ENCODE measurements at places on chromosomes 3 and 15.

DNA sequence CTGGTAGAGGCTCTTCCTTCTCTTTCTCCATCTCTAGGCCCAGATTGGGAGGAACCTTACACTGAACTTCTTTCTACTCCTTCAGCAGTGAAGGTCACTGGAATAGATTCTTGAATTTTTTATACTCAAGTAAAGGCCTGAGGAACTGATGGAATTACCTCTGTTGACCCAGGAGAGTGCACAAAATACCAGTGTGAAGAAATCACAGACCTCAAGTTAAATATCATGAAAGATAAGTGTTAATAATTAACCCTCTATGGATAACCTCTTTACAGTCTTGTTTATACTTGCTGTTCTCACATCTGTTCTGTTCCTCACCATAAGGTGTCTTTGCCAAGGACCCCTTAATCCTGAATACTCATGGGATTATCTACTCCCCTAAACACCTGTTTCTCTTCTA is 244.4 kb upstream of the STAC start:
- no peak for DNase-seq

DNA sequence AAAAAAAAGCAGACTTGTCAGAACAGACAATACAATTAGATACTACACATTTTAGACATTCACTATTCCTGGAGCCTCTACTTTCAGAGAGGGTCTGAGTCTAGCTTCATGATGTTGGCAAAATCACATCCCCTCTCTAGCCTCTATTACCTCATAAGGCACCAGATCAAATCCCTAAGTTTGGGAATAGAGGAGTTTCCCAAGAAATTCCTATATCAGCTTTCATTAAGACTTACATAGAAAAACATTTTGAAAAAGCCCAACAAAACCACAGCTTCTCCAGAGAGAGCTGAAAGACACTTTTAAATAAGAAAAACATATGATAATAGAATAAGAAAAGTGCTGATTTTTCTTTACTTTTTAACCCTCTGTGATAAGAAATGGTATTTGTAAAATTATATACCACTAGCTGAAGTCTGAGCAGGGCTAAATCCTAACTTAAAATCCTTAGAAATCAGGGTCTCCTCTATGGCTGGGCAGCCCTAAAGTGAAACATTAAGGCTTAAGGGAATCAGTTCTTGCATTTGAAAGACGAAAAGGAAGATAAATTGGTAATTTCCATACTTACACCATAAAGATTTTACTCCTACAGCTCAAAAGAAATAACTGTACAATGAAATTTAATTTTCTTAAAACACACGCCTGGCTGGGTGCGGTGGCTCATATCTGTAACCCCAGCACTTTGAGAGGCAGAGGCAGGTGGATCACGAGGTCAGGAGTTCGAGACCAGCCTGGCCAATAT is 4.3 kb downstream of the TBC1D2B start:
- no peak for DNase-seq

- no peak for DNase-seq
These were observed 252.3 kb upstream of the CHRM5 start for GRCh38 chr15:33716025-33716424.

DNA sequence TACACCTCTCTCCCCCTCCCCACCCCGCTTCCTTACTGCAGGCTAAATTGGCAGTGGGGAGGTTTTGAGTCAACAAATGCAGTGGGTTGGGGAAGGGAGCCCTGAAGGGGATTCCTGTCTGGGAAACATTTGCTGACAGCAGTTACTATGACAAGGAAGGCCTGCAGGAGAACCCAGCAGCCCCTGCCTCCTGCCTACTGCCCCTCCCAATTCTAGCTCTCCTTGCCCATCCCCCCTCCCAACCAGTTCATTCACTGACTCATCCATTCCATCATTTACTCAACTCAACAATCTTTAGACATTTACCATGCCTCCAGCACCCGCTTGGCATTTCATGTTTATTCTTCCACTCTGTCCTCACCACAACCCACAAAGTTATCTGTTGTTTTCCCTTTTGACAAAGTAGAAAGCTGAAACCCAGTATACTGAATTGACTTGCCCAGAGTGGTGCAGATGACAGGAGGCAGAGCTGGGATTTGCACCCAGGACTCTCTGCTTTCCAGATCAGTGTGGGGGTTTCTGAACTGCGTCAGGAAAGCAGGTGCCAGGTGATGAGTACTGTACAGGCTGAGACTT is 75.0 kb downstream of the MAGEF1 start:
- DNase-seq, result peak; percentile 19

DNA sequence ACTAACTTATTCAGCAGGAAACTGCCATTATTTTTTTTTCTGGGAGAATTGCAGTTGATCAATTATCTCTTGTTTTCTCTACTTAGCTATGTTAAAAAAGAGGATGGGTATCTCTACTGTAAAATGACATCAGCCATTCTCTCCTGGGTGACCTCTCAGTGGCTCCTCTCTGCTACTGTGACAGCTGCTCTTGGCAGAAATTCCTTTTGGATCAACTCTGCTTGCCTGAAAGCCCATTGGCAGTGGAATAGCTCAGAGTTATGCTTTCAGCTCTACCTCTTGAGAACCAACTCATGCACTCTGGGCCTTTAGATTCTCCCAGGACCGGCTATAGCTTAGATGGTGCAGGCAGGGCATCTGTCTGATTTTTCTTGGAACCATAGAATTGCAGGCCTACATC is 99.9 kb upstream of the GAP43 start:
- no peak for DNase-seq

DNA sequence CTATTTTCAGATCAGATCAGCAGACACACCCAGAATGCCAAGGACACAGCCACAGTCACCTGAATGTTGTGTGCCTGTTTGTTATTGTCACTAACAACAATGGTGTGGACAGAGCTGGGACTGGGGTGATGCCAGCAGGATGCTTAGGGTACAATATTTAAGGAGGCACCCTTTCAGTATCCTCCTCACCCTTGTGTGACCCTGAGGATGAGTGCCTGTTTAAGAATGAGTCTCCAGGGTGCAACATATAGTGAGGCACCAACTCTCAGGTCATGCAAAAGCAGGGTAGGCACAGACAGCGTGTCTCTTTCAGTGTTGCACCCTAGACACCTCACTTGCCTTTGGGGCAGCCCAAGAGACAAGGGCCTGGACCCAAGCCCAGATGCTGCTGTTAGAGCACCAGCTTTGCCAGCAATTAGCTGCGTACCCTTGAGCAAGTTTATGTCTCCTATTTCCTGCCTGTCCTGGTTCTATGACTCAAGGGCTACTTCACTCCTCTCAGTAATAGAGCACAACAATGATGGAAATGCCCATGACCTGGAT is 122.6 kb downstream of the AQP9 start:
- no peak for DNase-seq

GRCh38 chr3:66427352-66427751 is 73.5 kb downstream of the LRIG1 start:
- DNase-seq, result no peak

- no peak for DNase-seq
These were observed 100.6 kb downstream of the DCLK3 start for GRCh38 chr3:36663666-36664291.

GRCh38 chr3:119294696-119295671 is 801 bp downstream of the ARHGAP31 start:
- DNase-seq, result peak; percentile 49

GRCh38 chr3:176505878-176506621 is 691.2 kb downstream of the TBL1XR1 start:
- no peak for DNase-seq

- DNase-seq, result no peak
These were observed 93.8 kb upstream of the IGF1R start for GRCh38 chr15:98554272-98555172.

- no peak for DNase-seq
These were observed 207.4 kb downstream of the CBLB start for GRCh38 chr3:105661461-105661860.

DNA sequence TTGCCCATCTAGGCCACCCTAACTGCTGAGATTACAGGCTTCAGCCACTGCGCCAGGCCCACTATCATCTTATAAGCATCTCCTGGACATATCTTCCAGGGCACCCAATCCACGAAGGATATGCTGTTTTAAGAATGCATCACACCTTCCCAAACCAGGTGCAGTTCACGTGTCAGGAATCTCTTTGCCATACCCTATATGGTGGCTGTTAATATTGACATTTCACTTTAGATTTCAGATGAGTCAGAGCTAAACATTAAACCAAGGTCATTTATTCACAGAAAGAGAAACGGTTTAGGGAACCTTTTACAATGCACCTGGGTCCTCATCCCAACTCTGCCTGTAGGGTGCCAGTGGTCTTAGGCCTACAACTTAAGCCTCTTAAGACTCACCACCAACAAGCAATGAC is 85.7 kb downstream of the TBL1XR1 start:
- DNase-seq, result no peak

DNA sequence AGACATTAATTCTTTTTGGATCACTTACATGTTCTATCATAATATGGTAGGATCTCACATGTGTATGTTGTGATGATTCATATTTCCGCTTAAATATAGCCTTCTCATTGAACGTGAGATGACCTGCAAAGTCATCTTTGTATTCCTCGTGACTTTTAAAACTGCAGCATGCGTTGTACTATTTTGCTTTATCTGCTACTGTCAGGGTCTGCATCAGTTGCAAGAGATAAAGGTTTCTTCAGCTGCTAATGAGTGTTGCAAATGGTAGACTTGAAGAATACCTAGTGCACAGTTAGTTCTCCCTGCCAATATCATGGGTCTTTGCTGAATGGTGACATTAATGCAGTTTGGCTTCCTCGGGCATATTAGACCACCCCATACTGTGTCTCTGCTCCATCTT is 31.8 kb downstream of the REC114 start:
- no peak for DNase-seq

DNA sequence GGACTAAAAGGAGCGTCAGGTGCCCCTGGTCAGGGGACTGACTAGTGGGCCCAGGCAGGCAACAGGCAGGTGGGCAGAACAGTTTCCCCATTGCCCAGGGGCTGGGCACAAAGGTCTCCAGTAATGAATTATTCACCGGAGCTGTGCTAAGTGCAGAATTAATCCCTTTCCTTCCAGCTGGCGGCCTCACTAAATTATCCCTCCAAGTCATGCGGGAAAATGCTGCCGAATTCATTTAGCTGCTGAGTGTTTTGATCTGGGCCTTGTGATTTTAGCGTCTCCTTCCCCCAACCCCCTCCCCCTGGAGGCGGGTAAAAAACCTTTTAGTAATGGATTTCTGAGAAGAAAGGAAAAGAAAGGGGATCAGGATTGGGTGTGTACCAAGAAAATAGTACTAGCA is 47.2 kb downstream of the CCDC33 start:
- no peak for DNase-seq

- no peak for DNase-seq
These were observed 15.4 kb upstream of the CX3CR1 start for GRCh38 chr3:39295184-39295775.

GRCh38 chr15:61081027-61081322 is 148.1 kb downstream of the RORA start:
- DNase-seq, result no peak

DNA sequence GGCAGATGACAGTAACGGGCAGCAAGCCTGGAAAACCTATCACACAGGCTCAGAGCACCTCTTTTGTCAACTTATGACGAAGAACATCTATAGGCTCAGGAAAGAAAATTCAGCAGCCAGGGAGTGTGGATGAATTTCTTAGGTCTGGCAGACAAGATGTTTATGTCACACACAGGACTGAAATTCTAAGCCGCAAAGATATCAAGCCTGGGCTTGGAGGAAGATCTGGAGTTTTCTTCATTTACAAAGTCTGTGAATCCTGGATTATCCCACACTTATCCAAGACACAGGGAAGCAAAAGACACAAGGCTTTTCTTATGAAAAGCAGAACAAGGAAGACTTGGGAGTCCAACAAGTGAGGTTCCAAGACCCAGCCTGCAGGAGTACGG is 23.4 kb upstream of the CHCHD6 start:
- no peak for DNase-seq

DNA sequence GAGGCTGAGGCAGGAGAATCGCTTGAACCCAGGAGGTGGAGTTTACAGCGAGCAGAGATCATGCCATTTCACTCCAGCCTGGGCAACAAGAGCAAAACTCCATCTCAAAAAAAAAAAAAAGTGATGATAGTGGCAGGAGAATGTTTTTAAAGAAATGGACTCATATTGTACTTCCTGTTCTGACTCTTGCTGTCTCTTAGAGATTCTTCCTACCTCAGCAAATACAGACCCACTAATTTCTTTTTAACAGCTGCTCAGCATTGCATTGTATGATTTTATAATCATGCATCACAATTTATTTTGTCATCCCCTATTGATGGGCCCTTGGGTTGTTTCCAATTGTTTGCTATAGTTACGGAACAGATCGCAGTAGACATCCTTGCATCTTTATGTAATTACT is 8.8 kb upstream of the ANKDD1A start:
- no peak for DNase-seq

GRCh38 chr15:52290329-52290728 is 5.3 kb downstream of the MYO5C start:
- no peak for DNase-seq

- no peak for DNase-seq
These were observed 49.0 kb downstream of the KY start for GRCh38 chr3:134601539-134602439.

- no peak for DNase-seq
These were observed 723.9 kb upstream of the ALCAM start for GRCh38 chr3:104642827-104643226.

GRCh38 chr15:85047271-85047948 is 65.8 kb downstream of the PDE8A start:
- no peak for DNase-seq

DNA sequence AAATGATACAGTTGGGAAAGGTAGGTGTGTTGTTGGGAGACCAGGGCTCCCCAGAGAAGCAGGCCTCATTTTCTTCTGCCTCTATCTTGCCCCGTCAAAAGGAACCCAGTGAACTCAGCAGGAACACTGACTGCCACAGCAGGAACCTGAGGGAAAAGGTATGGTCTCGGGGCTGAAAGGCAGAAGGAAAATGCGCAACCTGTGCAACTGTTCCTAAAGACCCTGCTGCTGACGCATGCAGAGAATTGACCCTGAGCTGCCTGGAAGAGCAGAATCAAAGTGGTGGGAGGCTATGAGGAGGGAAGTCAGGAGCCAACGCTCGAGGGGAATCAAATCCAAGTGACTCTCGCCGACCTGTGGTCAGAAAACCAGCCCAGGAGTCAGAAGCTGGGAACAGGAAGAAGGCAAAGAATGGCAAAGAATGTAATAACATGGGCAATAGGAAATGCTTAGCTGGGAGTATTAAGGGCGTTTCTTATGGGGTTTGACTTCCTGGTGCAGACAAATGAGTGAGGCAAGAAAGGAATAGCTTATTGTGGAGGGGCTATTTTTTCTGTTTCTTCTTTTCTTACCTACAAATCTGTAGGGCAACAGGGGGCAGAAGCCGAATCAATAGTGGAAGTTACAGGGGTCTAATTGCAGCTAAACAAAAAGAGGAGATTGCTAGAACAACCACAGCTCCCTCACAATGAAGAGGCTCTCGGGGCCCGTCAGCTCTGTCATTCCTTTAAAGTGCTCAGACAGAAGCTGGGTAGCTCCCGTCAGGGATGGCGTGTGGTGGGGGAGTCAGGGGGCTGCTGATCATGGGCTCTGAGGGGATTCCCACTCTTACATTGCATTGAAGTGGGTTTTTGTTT is 65.4 kb upstream of the DLG1 start:
- DNase-seq, result no peak

DNA sequence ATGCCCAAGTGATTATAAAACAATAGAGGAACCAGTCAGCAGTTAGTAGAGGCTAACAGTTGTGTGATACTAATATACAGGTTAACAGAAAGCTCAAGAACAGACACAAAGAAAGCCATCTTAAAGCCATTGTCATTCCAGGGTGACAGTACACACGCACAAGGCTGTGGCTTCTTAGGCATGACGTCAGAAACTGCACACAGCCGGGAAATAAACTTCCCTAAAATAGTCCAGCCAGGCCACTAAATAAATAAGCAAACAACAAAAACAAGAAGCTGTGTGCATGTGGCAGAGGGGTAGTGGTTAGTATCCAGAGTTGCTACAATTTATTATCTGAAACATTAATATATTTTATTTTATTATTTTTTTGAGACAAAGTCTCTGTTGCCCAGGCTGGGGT is 49.8 kb downstream of the PPCDC start:
- DNase-seq, result no peak
